ENCODE measurements at places on chromosomes 3 and 15. TPM values are rescaled to one million over a fixed set of nuclear protein-coding genes. Genes with fewer than 3 reads are reported as not detected.

Gene ATP13A3
- 64.7 TPM for total RNA-seq

Gene HIGD2B
- not detected for total RNA-seq

GRCh38 chr3:184748219-184749135 lies 36.6 kb upstream of the MAGEF1 start:
- no peak for DNase-seq

GRCh38 chr3:147654827-147655226 lies 245.7 kb downstream of the ZIC1 start:
- no peak for DNase-seq

DNA sequence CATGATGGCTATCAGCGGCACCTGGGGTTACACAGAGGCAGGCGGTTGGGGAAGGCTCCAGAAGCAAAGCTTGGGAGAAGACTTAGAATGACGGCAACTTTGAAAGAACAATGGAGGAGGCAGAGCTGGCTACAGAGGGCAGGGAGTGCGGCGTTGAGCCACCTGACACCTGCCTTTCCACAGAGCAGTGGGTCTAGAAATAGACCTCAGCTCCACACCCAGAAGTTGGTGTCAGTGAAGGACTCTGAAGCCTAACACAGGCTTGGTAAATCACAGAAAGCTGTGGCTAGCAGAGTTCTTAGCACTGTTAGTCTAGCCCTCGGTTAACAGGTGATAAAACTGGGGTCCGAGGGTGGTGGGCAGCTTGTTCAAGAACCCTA lies 23.1 kb upstream of the EHD4 start:
- no peak for DNase-seq

- DNase-seq = no peak
Measured at GRCh38 chr3:8575364-8576104, 69.1 kb downstream of the SSUH2 start.

Gene SI
- not detected for total RNA-seq

DNA sequence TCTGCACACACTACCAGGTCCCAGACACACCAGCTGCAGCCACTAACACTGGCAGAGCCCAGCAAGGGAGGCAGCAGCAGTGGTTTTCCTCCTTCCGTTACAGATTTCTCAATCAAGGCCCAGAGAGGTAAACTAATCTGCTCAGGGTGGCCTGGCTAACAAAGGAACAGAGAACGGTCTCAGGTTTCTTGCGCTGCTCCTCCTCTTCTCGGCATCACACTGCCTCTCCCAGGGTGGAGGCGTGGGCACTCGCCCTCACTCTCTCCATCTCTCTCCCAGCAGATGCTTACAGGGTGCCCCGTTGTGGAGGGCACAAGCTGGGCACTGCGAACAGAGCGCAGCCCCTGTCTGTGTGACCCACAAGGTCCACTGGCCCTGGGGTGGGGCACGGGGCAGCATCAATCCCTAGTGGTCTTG lies 228.7 kb downstream of the VPS13C start:
- no peak for DNase-seq

GRCh38 chr3:45332493-45332892 lies 55.9 kb upstream of the LARS2 start:
- no peak for DNase-seq

DNA sequence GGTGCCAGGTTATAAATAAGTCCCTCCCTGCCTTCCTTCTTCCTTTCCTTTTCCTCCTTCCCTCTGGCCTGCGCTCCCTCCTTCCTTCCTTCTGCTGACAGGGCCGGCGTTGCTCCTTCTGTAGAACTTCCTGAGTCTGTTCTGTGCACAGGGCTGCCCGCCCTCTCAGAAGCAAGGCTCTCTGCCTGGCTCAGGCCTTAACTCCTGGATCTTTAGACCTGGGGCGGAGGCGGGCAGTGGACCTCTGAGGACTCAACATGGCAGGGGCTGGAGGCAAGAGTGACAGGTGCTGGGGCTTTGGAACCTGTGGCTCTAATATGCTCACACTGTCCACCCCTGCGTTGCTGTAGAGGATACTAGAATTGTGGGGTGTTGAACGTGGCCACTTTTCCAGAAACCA lies 86.4 kb upstream of the SEC13 start:
- no peak for DNase-seq

Gene VIPR1
- total RNA-seq = 9.6 TPM

Gene C3orf22
- total RNA-seq = 0.54 TPM

DNA sequence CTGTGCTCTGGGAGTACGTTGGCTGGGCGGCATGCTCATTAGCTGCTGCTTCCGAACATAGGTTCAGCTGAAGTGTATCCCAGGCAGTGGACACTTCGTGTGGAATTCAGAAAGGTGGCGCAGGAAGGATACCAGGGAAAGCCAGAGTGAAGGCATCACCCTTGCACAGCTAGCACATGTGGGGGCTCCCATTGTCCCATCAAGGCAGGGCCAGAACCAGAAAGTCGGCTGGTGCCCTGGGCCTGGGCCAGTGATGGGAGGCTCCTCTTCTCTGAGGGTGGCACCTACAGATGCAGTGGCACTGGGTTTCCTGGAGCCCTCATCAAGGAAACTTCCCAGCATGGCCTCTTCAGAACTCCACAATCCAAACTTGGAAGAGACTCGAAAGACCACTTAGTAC lies 56.6 kb downstream of the PGPEP1L start:
- no peak for DNase-seq

GRCh38 chr3:120147072-120147871 lies 53.0 kb upstream of the GSK3B start:
- DNase-seq = no peak

DNA sequence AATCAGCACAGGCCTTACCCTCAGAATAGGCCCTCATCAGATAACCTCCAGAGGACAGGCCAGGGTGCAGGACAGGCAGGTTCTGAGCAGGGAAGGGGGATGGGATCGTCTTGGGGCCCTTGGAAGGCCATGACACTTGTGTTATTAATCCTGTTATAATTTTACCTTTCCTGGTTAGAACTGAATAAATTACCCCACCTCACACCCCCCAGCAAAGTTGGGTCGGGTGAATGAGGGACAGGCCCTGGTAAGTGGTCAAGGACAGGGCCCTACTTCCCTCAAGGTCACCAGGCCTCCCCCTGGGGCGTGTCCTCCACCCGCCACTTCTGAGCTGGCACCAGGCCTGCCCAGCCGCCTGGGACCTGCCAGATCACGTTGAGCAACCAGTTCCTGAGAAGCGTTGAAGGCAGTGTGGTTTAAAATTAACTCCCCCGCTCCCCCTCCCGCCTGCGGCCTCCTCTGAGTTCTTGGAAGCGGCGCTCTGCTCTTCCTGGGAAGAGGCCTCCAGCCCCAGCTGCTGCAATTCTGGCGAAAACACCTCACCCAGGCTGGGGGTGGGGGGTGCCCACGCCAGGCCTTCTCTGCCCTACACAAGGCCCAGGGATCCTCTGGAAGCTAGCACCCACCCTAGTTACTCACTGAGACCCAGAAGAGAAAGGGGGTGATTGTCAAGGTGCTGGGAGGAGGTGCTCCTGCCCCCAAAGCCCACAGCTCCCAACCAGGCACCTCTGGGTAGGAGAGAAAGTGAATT lies 10.6 kb downstream of the CISH start:
- DNase-seq = peak; percentile 99

DNA sequence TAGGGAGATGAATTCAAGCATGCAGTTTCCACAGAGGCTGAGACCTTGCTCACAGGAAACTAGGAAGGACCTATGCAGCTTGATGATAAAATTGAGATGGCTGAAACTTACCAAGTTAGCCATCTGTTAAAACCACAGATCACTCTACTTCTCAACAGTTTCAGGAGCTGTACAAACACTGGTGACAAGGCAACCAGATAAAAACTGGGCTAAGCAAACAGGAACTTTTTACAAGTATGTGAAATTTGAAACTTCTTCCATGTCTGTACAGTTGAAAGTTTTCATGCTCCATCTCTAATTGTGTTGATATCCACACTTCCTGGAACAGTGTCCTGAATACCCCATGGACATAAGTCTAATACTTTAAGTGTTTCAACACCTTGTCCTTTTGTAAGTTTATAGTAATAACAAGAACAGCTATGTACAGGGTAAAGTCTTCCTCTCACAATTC lies 78.2 kb downstream of the FAIM start:
- DNase-seq = no peak

DNA sequence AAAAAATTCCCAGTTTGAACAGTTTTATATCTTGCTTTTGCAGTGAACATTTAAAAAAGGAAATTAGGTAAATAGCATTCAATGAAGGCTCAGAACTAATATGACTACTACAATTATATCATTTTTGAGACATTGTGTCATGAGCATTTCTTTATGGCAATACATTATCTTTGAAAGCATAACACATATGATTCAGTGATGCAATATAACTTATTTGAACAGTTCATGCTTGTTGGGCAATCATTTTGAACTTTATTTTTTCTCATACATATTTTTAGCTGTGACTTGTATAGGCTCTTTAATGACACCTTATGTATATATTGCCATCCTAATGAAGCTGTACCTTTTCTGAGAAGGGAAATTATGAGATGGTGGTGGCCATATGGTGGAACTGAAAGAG lies 828.6 kb upstream of the NR2F2 start:
- DNase-seq = no peak

GRCh38 chr15:94259863-94260262 lies 28.5 kb downstream of the MCTP2 start:
- DNase-seq = no peak

Gene LAMB2
- 297 TPM for total RNA-seq
